Activated CD4-positive, alpha-beta T cell treated with anti-CD3 and anti-CD28 coated beads, Interleukin-2, amount 50 U/mL, for 16 hours (primary cell): ENCODE measurements at places on chromosomes 3 and 15.

- no peak for DNase-seq
Observed at GRCh38 chr3:27670619-27671018, 51.5 kb downstream of the EOMES start.

- no peak for DNase-seq
Observed at GRCh38 chr3:143249014-143249413, 129.4 kb downstream of the CHST2 start.

DNA sequence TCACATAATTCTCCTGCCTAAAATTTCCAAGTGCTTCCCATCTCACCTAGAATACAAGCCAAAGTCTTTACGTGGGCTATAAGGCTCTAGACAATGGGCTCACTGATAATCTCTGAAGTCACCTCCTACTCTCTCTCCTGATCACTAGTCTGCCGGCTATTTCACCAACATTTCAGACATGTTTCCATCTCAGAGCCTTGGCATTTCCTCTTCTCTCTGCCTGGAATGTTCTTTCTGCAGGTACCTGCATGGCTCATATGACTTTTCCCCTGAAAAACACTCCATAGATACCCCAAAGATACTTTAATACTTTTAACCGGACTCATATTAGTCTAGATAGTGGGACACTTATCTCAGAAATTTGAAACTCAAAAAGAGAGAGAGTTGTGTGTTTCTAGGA, 32.7 kb downstream of the CD200 start:
- DNase-seq = no peak

- no peak for DNase-seq
Observed at GRCh38 chr3:171643681-171644080, 166.6 kb downstream of the PLD1 start.

- no peak for DNase-seq
Observed at GRCh38 chr3:123952844-123953520, 8.0 kb downstream of the CCDC14 start.

DNA sequence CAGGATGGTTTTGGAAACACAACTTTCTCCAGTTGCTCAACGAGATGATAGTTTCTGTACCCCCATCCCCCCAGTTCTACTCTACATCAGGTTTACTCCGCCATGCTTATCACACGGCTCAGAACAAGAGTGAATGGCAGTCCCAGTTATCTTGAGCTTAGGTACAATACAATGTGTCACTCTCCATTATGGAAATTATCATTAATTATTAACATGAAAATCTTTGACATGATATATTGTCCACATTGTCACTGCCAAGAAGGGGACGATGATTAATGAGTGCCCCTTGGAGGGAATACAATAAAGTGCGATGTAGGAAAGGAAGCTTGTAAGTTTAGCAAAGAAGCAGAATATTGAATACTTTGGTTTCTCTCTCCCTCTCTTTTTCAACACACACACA, 252.6 kb upstream of the CFAP20DC start:
- no peak for DNase-seq

DNA sequence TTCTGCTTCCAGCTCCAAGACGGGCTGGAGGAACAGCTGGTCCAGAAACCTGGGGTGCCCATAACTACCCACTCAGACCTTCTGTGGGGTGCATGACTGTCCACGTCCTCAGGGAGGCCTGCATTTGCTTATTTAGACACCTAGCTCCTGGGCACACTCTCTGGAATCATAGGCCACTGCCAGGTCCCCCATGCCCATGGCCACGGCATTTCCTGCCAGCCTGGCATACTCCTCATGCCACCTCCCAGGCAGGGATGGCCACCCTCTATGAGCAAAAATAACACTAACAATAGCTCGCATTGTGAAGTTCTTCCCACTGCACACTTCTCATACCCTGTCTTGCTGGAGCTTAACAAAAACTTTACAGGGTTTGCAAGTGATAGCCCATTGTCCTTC, 166.9 kb upstream of the TPM1 start:
- DNase-seq = no peak
